ENCODE measurements at places on chromosomes 6 and 20.

DNA sequence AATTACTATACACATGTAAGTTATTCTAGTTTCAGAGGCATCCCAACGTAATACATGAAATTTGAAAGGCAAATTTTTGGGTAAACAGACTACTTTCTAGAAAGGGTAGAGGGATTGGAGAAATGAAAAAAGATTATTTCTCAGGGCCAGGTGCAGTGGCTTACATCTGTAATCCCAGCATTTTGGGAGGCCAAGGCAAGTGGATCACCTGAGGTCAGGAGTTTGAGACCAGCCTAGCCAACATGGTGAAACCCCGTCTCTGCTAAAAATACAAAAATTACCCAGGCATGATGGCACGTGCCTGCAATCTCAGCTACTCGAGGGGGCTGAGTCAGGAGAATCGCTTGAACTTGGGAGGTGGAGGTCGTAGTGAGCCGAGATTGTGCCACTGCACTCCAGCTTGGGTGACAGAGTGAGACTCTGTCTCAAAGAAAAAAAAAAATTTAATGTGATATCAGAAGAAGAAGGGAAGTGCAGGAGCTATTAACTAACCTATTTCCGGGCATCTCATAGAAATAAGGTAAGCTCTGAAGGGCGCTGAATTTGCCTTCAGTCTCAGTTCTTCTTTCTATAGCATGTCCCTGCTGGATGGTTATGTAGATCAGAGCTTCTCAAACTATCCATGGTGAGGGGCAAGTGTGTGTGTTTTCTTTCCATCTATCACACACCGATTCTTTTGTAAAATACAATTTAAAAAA, 100.3 kb upstream of the MTHFD1L start:
- no peak for DNase-seq

DNA sequence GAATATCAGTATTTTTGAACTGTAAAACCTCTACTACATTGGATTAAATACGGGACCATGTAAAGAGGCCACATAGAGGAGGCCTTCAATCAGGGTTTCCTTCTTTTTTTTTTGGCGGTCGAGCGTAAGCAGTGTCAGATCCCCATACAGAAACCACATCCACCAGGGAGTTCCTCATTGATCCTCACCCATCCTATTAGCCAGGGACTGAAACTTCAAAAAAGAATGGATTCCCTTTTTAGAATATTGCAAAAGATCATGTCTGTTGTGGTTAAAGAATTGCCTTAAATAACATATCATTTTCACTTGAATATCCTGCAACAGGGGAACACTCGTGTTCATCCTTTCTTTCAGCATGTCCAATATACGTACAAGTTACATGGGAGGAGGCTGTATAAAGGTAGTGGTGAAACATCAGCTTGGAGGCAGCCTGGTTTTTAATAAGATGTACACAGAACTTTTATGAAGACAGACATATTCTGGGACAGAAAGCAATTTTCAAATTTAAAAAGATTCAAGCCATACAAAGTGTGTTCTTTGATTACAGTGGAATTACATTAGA, 96.1 kb downstream of the PPP1R14C start:
- no peak for DNase-seq

GRCh38 chr6:109093732-109094415, 772 bp downstream of the SESN1 start:
- peak; percentile 14 for DNase-seq

- no peak for DNase-seq
Observed at GRCh38 chr20:5748246-5748645, 2.0 kb upstream of the SHLD1 start.

GRCh38 chr20:21237956-21238799, 65.0 kb upstream of the XRN2 start:
- no peak for DNase-seq
